ENCODE measurements at places on chromosomes 7 and 10. TPM values are rescaled to one million over a fixed set of nuclear protein-coding genes. Genes with fewer than 3 reads are reported as not detected.

- DNase-seq = no peak
These were observed 111.4 kb upstream of the NANOS1 start for GRCh38 chr10:118918116-118918515.

DNA sequence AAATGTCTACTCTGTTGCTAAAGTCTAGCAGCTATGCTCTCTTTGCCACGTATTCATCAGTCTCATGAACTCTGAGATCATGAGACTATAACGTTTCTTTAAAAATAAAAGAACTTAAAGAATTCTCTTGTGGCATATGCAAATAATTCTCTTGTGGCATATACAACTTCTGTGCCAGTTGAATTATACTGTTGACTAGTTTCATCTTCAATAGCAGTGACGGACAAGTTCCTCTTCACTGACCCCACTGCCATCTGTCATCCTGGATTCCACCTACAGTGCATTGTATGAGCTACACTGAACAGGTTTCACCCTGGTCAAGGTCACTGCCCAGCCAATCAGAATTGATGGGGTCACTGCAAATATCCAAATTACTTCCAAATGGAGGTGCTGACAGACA lies 88.2 kb downstream of the CD36 start:
- DNase-seq = no peak

DNA sequence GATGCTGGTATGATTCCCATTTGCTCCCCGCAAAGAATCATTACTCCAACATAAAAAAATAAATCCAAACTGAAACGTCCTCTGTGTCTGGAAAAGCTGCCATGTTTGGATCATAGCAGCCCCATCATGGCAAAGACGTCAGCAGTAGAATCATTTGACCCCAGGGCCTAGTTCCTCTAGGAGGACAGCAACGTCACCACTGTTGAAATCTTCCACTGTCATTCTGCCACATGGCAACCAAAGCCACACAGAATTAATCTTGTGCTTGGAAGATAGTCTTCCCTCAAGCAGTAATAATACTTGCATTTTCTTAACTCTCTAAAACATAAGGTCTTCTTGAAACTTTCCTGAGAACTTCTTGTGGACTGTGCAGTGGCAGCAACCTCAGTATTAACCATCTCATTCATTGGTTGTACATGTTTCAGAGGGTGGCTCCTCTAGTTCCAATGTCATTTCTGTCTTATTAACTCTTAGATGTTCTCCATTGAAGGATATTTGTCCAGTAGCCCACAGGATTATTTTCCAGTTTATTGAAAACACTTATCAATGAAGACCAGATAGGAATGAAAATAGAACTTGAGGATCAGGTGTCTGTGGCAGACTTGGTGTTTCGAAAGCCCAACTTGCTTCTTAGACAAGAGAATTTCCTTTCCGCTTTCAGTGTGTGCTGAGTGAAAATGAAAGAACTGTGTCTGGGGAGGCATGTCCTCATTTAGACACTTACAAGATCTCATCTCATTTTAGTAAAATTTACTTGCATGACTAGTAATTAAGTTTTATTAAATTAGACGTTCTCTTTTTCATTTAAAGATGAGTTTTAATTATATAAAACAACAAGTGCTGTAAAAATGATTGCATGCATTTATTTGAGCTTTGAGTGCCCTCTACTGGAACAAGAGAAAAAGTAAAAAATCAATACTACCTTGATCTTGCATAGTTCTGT lies 28.9 kb upstream of the INHBA start:
- DNase-seq = no peak

DNA sequence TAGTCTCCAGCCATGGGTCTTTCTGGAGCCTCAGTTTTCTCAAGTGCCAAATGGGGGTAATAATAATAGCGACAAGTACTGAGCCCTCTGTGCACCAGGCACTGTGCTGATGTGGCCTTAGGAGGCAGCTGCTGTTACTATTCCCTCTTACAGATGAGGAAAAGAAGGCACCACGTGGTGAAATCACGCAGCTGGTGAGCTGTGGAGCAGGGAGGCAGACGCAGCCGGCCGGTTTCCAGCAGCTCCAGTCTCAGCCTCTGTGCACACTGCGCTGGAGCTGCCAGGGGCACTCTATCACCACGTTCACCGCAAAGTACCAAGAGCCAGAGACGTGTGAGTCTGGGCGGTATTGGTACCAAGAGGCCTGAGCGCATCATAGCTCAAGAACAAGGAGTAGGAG lies 9.6 kb downstream of the PYROXD2 start:
- DNase-seq = no peak

Gene SEMA3C
- 33.2 TPM for total RNA-seq

- no peak for DNase-seq
These were observed 42.6 kb downstream of the ZNF503 start for GRCh38 chr10:75358835-75359421.

Gene SVOPL
- 1.00 TPM for total RNA-seq

DNA sequence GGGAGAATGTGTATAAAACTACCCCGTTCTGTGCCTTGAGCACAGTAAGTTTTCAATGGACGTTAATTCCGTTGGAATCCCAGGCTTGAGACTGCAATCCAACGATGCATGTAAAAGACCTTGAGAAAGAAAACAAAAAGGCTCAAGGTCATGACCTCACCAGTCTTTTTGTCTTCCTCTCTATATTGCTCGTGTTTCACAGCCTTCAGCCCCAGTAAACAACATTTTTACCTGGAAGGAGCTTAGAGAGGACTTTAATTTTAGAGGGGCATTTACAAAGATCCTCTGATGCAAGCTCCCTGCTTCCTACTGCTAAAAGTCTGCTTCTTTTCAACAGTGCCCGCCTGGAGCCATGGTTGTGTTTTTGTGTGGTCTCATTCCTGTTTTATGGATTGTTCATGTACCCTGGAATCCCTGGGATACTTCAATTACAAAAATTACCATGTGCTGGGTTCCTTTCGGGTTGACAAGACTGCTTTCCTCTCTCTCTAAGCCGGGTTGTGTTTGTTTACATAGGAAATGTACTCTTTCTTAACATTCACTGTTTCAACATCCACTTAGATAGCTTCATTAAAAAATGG lies 320.1 kb upstream of the NFE2L3 start:
- DNase-seq = no peak
